H9 (cell line): ENCODE measurements at places on chromosomes 2 and 18. TPM values are rescaled to one million over a fixed set of nuclear protein-coding genes. Genes with fewer than 3 reads are reported as not detected.

DNA sequence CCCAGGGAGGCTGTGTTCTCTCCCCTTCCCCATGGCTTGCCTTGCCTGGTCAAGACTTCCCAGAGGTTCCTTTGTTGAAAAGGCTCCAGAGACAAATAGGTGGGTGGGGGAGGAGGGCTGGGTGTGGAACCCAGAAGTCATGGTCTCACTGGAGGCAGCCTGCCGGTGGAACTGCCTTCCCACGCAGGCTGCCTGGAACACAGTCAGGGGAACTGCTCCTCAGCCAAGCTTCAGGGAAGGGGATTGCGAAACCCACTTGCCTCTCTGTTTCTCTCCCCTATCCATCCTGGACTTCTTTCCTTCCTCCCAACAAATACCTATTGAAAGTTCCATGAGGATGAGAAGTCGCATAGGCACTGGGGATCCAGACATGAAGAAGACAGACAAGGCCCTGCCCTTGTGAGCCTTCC is 31.6 kb downstream of the MARCO start:
- H3K27ac ChIP-seq, result no peak overlapping the region
- H3K4me1 ChIP-seq, result no peaks in the 10 kb centered on the region
- H3K36me3 ChIP-seq, result no peaks in the 10 kb centered on the region

GRCh38 chr2:112486895-112487294 is 4.9 kb downstream of the TTL start:
- H3K4me3 ChIP-seq, result no peak overlapping the region
- H3K36me3 ChIP-seq, result peaks cover 51% of the 10 kb centered on the region
- H3K27me3 ChIP-seq, result no peaks in the 10 kb centered on the region; the same call in 1 of the 2 replicates
- H3K27ac ChIP-seq, result no peak overlapping the region
- no peak for DNase-seq
- no peaks in the 10 kb centered on the region; the same call in 1 of the 2 replicates for H3K4me1 ChIP-seq

- no peak overlapping the region for H3K4me3 ChIP-seq
- H3K27ac ChIP-seq, result no peak overlapping the region
- H3K4me1 ChIP-seq, result no peaks in the 10 kb centered on the region
- H3K36me3 ChIP-seq, result peaks cover under 1% of the 10 kb centered on the region; the same call in 1 of the 2 replicates
Measured at GRCh38 chr2:227153307-227153706, 10.7 kb downstream of the COL4A4 start.

- no peaks in the 10 kb centered on the region for H3K27me3 ChIP-seq
- peaks cover 12% of the 10 kb centered on the region; the same call in 1 of the 2 replicates for H3K4me1 ChIP-seq
- peaks cover 4% of the 10 kb centered on the region for H3K36me3 ChIP-seq
- peak overlapping the region; percentile 83 for H3K27ac ChIP-seq
- peak; percentile 63 for DNase-seq
- 0 out of 2 replicates have a peak overlapping the region, but pooled peaks have one; percentile 31 for H3K4me3 ChIP-seq
Measured at GRCh38 chr2:231376857-231377256, 18.7 kb upstream of the B3GNT7 start.

Gene NGEF
- total RNA-seq, result 1.9 and 2.2 TPM in 2 replicates

Gene SERPINB4
- 4.1 and 4.3 TPM in 2 replicates for total RNA-seq

Gene ACVR2A
- 13.4 and 14.5 TPM in 2 replicates for total RNA-seq

DNA sequence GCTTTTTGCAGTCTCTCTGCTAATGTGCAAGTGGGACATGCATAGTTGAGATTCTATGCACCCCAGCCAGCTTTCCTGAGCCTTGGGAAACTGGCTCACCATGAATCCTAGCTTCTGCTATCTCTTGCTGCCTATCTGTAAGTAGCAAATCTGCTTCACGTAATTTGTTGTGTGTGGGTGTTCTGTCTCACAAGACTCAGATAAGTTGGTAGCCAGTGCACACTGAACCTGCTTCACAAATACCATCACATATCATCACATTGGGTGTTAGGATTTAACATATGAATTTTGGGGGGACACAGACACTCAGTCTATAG is 13.9 kb upstream of the VRK2 start:
- DNase-seq, result no peak
- H3K36me3 ChIP-seq, result no peaks in the 10 kb centered on the region
- no peaks in the 10 kb centered on the region for H3K4me1 ChIP-seq
- no peak overlapping the region for H3K4me3 ChIP-seq
